ENCODE measurements at places on chromosomes 16 and 17.

DNA sequence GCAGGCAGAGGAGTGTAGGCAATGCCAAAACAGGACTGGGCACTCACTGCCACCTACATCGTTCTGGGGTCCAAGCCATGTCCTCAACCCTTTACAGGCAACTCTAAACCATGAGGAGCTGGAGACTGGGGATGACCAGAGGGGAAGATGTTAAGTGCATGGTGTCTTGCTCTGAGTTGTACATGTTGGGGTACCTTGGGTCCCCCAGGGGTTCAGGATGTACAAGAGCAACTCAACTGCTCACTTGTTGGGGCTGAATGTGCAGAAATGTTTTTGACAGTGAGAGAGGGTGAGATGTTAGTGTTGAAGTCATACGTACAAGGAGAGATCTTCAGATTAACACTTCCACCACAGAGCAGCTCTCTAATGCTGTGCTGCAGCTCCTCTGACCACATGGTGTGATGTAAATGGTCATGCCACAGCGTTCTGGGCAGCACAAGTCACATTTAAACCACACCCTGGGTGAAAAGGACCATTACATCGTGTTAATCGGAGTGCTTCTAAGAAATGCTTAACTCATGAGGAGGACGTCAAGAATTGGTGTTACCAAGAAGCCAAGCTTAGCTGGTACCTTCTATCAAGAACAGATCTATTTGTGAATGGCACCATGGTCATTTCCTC is 2.4 kb downstream of the CCL18 start:
- no peak for DNase-seq

- no peak for DNase-seq
Measured at GRCh38 chr16:71493213-71493612, 4.1 kb upstream of the ZNF19 start.

DNA sequence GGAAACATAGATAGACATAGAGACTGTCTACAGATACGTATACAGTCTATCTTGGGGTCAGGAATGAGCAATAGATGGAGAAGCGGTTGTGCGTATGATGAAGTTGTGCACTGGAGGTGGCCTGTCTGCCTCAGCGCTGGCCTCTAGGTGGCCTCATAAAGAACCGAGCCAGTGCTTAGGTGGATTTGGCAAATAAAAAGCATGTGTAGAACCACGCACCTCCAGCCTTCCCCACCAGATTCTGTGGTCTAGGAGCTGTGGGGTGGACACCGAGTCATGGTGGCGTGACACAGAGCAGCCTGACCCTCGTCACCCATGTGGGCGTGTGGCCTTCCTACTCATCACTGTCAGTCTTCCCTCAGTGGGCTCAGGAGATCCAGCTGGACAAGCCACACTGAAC is 34.0 kb downstream of the PGS1 start:
- DNase-seq = no peak

DNA sequence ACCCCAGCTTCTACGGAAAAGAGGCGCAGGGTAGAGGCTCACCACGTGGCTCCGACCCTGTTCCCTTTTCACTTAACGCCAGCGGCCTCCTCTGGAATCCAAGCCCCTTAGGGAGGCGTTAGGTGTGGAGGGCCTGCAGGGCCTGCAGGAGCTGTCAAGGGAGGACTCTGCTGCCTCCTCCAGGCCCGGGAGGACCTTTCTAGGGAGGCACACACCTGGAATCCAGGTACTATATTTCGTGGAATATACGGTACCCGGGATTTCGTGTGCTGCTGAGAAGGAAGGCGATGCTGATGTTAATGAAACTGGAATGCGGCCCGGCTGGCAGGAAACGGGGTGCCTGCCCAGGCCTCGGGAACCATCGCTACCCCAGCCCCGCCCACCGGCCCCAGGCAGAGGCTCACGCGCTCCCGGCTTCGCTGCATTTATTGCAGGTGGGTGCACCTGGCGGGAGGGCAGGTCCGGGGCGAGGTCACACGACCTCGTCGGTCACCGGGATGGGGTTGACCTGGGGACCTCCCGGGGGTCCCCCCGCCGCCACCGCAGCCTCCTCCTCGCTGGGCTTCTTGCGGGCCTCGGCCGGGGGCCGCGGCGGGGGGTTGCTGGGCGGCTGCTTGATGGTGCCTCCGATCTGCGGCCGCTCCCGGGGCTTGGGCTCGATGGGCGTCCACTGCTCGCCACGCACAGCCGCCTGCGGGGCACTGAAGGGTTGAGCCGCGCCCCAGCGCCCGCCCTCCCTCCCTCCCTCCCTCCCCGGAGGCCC is 4.7 kb downstream of the IL17C start:
- no peak for DNase-seq

DNA sequence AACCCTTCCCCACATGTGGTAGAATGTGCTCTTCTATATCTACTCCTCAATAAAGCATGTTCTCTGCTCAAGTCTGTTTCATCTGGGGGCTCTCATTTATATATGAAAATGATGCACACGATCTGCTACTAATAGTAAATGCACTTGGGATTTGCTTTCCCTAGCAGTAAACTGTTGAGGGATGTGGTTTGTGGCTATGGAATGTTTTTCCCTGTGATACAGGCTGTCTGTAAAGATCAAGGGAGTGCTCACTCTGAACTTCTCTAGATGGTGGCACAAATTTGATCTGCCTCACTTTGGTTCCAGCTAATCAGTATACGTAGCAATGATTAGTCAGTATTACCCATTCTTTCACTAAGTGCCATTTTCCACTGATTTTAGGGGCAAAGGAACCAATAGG is 18.8 kb downstream of the TAC4 start:
- no peak for DNase-seq

GRCh38 chr17:47812146-47812920 is 9.3 kb downstream of the OSBPL7 start:
- no peak for DNase-seq

- DNase-seq = no peak
Measured at GRCh38 chr16:1308036-1308976, 1.1 kb upstream of the UBE2I start.

DNA sequence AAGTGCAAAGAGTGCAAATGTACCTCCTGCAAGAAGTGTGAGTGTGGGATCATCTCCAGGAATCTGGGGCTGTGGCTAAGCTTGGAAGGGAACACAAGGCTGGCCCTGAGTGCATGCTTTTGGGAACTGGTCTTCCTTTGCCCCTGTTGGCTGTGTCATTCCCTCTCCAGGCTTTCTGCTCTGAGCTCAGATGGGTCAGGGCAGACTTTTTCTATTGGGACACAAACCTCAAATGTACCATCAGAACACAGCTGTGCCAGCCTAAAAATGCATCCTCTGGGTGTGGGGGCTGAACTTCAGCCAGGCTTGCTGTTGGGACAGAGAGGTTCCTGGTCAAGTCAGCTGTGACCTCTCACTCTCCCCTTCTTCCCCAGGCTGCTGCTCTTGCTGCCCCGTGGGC is 914 bp downstream of the MT1B start:
- DNase-seq = no peak

GRCh38 chr17:58381124-58382035 is 29.4 kb upstream of the SUPT4H1 start:
- no peak for DNase-seq

DNA sequence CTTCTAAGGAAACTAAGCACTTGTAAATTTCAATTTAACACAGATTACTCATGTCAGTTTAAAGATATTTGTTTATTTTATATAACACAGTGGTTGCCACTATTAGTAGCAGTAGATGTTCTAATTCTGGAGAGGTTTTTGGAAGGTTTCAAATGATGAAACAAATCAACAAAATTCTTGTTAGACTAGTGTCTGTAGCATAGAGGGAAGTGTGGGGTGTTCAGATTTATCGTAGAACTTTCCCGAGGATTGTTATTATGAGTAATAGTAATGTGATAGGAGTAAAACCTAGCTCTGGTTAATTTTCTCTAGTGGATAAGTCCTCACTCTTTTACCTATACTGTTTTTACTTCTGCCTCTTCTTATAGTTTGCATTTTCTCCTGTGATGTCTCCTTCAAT is 6.3 kb downstream of the GAN start:
- no peak for DNase-seq

GRCh38 chr17:45451131-45451530 is 18.5 kb upstream of the ARHGAP27 start:
- no peak for DNase-seq

DNA sequence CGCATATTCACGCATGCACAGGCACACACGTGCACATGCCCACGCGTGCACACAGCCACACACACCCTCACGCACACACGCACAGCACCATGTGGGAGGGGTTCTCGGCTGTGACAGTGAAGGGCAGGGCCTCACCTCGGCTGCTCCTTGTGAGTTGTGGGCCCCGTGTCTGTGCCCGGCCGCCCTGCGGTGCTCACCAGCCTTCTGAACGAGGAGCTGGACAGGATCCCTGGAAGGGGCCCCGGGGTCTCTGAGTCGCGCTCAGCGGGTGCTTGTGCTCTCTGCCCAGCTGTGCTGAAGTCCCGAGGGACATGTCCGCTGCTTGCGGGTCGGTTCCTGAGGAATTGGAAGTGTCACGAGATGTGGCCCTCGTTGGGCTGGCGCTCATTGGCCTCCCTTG is 16.1 kb downstream of the TSC2 start:
- DNase-seq = no peak

- DNase-seq = no peak
Measured at GRCh38 chr16:27232901-27233625, 29.7 kb downstream of the KDM8 start.

DNA sequence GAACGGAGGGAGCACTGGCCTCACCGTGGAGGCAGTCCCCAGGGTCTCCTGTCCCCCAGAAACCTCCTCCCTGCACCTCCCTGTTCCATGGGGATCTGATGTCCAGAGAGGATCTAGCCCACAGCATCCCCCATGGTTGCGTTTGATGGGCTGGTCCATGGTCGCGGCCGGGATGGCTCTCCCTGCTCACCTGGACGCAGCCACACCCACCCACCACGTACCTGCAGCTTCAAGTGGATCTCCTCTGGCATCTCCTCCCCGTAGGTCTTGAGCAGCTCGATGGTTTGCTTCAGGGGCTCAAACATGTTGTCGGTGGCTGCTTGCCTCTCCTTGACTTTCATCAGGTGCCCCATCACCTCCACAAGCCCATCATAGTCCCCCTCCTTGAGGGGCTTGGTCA is 47.9 kb downstream of the DNAH17 start:
- DNase-seq = no peak

- no peak for DNase-seq
Measured at GRCh38 chr17:7742729-7743128, 25.2 kb downstream of the DNAH2 start.

GRCh38 chr16:58292886-58293285 is 1.9 kb downstream of the PRSS54 start:
- DNase-seq = no peak

GRCh38 chr16:57592591-57593003 is 35.8 kb upstream of the ADGRG1 start:
- DNase-seq = peak; percentile 44

DNA sequence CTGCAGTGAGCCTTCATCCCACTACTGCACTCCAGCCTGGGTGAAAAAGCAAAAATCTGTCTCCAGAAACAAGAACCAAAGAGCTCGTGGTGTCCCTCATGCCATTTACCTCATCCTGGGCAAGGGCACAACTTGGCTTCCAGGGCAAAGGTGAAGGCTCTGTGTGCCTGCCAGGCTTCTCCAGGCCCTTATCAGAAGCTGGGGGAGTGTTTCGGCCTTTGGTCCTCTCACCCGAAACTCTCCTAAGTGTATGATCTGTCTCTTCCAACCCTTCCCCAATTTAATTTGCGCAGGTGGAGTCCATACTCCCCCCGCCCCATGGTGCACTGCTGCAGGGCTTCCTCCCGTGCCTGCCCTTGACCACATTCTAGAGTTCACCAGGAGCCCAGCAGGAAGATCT is 1.1 kb downstream of the CES2 start:
- DNase-seq = no peak

DNA sequence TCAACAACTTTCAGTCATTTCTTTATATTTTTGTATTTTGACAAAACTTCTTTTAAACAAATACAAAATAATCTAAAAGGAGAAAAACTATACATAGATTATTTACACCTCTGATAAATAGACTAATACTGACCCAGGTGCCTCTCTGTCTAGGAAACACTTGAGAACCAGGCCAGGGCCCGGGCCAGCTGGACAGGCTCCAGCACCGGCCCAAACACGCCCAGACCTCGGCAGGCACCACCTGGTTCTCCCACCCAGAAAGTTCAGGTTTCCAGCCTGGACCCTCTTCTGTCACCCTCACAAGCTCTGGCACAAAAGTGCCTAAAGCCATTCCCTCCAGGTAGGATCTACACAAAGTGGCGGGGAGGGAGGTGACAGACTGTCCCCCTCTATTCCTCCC is 97.0 kb upstream of the DNAH17 start:
- DNase-seq = no peak

- DNase-seq = peak; percentile 82
Measured at GRCh38 chr17:49565948-49566491, 9.7 kb upstream of the NXPH3 start.

DNA sequence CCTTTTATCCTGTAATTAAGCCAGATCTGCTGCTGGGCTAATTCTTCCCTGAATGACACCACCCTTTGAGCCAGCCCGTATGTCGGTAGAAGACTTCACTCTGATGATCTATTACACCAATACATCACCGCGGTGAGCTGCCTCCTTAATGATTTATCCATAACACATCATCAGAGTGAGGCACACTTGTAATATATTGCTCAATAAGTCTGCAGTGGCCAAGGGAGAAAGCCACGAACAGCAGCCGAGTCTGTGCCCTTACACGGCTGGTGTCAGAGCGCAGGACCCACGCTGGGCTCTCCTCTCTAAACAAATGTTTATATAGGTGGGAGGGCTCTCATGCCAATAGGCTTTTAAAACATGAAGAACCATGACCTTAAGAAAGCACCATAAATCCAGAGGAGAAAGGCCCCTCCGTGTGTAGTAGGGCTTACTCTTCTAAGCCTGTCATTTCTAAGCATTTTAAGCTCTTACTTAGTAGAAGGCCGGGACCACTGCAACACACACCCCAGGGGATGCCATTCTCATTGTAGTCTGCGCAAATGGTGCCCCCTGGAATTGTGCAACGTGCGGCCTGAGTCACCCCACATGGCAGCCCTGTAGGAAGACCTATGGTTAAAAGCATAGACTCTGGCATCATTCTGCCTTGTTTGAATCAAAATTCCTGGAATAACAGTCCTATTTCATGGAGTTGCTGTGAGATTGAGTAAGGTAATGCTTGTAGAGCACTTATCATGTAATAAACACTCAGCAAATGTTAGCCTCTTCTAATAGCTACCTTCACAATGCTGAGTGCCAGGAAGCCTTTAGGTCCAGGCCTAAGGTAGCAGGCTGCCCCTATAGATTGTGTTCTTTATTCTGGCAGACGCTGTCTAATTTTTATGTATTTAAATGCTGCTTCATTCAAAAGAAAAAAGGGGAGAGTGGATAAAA is 26.1 kb downstream of the MRPS23 start:
- no peak for DNase-seq

- no peak for DNase-seq
Measured at GRCh38 chr17:75503976-75504346, 11.4 kb downstream of the CASKIN2 start.

- no peak for DNase-seq
Measured at GRCh38 chr16:23833504-23833903, 2.3 kb upstream of the PRKCB start.
